Stimulated activated CD8-positive, alpha-beta memory T cell treated with anti-CD3 and anti-CD28 coated beads, Interleukin-4, amount 100 ng/mL, for 1 hour (primary cell): ENCODE measurements at places on chromosomes 6 and 20.

DNA sequence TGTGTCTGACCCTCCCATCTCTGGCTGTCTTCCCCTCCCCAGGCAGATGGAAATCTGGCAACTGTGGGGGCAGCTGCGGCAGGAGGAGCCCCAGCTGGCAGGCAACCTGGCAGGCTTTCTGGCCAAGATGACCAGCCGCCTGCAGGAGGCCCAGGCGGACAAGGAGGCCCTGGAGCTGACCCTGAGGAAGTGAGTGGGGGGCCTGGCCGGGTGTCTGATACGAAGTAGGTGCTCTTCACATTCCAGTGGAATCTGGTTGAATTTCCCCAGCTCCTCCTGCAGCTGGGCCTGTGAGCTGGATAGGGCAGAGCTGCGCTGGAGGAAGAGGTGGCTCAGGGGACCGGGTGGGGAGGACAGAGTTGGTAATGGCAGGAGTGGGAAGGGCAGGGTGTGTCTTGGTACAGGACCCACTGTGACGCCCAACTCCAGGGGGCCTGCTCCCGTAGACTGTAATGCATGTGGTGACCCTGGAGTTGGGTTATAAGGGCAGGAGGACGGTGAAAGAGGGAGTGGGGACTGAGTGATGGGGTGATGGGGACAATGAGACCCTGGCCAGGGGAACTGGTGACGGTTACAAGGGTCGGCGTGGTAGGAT lies 19.7 kb downstream of the RAB44 start:
- DNase-seq: no peak

GRCh38 chr6:104599821-104600638 lies 259.7 kb downstream of the HACE1 start:
- no peak for DNase-seq

GRCh38 chr6:132362442-132363185 lies 38.7 kb downstream of the MOXD1 start:
- DNase-seq: no peak

GRCh38 chr20:48605364-48606171 lies 222.2 kb downstream of the PREX1 start:
- DNase-seq: no peak

DNA sequence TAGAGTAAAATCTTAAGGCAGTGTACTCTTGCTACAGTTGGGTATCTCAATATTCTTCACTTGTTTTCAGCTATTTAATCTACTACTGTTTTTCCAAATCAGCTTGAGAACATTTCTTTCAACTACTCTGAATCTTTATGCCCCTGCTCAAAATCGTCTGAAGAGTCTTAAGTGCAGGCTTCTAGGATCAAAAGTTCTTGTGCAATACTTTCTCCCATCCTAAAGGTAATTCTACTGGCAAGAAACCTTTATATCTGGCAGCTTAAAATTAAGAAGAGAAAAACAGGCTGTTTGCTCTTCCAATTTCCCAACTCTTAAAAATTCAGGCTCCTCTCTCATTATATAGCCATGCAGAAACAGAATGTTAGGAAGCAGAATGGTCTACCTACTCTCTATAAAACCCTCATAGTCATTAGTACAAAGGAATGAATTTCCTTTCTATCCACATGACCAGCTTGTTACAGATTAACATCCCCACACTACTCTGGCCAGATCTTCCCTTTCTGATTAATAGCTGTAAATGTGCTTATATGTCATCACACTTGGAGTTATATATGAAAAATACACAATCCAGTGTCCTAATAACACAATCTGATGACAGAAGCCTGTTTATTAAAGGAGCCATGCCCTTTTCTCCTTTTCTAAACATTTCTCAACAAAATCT lies 122.2 kb upstream of the FAM184A start:
- DNase-seq: no peak

DNA sequence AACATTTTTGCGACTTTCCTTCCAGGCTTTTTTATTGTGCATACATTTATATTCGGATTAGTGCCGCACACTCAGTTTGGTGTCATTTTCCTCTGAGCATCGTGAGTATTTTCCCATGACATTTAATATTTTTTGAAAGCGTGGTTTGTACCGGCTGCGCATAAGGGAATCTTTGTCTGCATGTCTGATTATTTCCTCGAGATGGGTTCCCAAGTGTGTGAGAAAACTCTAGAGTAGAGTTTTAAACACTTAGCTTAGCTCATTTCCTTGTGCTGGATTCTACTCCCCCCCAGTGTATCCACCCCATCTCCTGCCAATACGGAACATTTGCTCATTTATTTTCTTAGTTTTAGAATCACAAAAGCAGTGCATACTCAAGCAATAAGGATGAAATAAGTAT lies 94.3 kb downstream of the CDC5L start:
- no peak for DNase-seq

DNA sequence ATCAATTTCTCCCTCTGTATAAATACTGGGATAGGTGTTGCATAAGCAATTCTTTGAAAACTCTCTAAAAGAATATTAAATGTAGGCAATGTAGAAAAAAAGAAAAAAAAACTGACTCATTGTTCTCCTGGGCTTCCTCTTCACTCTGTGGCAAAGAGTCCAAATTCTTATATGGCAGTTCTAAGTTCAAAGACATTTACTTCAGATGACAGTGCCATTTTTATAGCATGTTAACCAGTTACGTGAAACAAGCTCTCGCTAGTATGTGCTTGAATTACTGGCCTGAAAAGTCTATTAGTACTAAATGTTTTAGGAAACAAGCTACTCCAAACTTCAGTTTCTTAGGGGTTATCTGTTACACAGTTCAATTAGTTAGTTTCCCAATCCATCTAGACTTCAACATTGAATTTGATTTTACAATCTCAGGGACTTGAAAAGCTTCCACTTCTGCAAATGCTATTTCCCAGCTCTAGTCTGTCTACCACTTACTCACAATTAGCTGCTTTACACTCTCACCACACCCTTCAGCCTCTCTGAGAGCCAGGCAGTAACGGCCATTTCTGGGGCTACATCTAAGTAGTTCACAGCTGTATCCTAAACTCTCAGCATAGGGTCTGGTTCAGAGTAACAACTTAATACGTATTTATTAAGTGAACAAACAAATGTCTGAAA lies 100.4 kb downstream of the OGFRL1 start:
- DNase-seq: no peak

DNA sequence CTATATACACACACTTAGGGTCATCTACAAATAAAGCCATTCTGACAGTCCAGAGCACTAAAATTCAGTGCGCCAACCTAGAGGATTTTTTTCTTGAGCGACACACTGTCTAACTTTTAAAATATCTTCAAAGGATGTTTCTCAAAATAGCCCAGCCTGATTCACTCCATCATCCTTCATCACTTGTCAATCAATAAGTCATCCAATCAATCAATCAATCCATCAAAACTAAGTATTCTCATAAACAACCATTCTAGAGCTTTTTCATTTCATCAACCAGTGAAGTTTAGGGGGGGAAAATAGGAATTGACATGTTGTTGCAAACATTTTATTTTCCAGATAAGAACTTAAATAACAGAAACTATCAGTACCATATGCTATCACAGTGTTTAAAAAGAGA lies 183.2 kb downstream of the HDGFL1 start:
- DNase-seq: no peak

- DNase-seq: no peak
Observed at GRCh38 chr6:99943846-99944245, 50.2 kb downstream of the MCHR2 start.

DNA sequence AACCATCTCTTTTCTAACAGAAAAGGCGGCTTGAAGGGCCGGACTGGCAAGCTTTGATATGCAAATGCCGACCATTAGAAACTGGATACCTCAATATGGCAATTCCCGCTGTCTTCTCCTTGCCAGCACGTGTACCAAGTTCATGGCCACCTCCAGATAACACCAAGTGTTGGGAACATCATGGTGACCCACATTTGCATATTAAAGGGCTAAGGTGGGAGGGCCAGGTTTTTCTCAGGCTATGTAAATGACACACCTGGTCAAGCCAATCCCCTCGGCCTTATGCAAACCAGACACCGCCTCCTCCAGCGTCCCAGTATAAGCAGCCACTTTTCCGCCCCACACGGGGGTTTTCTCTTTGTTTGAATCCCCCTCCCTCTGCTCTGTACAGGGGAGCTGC lies 110.7 kb downstream of the DACT2 start:
- DNase-seq: no peak

DNA sequence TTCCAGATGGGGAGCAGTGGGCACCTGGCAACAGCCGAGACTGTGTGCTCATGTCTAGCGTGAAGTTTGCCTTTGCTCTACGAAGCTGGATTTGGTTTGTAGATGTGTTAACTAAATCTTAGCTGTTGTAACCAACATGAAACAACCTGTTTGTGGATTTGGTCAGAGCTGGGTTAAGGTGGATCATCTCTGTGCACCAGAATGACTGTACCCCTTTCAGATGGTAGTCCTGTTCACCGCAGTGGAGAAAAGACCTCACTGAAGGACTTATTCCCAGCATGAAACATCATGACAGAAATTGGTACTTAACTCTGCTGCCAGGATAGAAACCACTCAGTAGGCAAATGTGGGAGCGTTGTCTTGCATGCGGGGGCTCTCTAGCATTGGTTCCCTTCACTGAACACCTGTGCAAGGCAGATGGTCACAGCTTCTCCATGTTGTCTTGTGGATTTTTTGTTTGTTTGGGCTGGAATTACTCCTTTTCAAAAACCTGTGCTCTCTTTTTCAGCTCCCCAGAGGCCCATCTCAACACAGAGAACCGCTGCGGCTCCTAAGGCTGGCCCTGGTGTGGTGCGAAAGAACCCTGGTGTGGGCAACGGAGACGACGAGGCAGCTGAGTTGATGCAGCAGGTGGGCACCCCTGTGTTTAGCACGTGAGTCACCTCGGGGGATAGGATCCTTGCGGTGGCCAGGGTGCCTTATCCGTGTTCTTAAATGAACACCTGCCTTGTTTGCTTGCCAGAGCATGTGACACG lies 19.3 kb upstream of the EFCAB8 start:
- DNase-seq: no peak

DNA sequence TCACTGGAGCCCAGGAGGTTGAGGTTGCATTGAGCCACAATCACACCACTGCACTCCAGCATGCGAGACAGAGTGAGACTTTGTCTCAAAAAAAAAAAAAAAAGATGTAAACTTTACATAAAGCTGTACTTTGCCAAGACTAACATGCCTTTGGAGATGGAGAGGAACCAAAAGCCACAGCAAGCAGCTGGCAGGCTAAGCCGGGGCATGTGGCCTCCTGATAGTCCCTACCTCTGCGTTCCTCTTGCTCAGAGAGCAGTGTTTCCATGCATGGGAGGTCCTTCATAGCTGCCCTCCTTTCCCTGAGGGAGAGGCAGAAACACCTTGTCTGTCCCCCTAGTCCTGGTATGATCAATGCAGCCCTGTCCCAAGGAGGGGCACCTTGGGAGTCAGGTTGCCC lies 35.2 kb downstream of the SPATA2 start:
- DNase-seq: no peak

DNA sequence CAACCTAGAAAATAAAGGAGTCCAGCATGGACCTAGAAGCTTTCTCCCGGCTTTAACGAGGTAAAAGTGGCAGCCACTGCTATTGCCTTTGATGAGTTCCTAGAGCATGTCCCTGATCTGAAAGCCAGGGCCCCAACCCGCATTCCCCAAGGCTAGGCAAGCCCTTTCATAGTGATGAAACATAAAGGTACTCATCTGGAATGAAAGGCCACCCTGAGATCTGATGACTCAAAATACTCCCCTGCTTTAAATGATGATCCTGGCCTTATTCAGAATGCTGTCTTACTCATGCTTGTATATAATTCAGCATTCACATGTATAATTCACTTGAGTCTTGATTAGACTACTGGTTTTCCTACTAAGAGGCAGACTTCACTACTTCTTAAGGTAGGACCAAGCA lies 21.3 kb downstream of the TTPAL start:
- DNase-seq: no peak

GRCh38 chr20:24782301-24782700 lies 166.8 kb upstream of the CST7 start:
- DNase-seq: no peak

GRCh38 chr6:130647246-130647645 lies 180.0 kb upstream of the SMLR1 start:
- no peak for DNase-seq

- no peak for DNase-seq
Observed at GRCh38 chr6:159914565-159914923, 23.8 kb downstream of the MAS1 start.

GRCh38 chr20:44772636-44773035 lies 27.0 kb downstream of the KCNK15 start:
- no peak for DNase-seq

DNA sequence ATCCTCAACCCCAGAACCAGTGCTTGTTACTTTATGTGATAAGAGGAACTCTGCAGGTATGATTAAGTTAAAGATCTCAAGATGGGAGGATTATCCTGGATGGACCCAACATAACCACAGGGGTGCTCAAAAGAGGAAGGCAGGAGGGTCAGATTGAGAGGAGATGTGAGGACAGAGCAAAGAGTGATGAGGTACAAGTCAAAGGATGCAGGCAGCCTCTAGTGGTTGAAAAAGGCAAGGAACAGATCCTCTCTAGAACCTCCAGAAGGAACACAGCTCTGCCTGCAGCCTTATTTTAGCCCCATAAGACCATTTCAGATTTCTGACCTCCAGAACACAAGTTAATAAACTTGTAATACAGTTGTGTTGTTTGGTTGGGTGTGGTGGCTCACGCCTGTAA lies 41.2 kb downstream of the PDSS2 start:
- DNase-seq: no peak

GRCh38 chr6:81215092-81215432 lies 537.4 kb downstream of the TENT5A start:
- DNase-seq: no peak

GRCh38 chr20:42485556-42485955 lies 704.1 kb downstream of the PTPRT start:
- no peak for DNase-seq

- DNase-seq: no peak
Observed at GRCh38 chr6:18976966-18977365, 589.8 kb downstream of the RNF144B start.

- DNase-seq: no peak
Observed at GRCh38 chr6:26576929-26577719, 19.6 kb upstream of the ABT1 start.

GRCh38 chr6:54970337-54970736 lies 123.8 kb downstream of the FAM83B start:
- DNase-seq: no peak

DNA sequence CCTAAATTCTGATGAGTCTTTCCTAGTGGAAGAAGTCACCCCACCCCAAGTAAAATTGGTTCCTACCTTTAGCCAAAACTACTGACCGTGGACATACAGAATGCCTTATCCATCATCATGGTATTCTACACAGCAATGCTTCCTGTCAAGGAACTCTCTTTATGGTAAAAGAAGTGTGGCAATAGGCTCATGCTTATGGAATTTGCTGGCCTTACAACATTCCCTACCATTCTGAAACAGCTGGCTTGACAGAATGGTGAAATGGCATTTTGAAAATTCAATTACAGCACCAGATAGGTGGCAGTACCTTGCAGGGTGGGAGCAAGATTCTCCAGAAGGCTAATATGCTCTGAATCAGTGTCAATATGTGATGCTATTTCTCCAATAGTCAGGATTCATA lies 41.8 kb upstream of the BACH2 start:
- no peak for DNase-seq

- no peak for DNase-seq
Observed at GRCh38 chr6:70277470-70277869, 25.4 kb downstream of the COL9A1 start.
